CD4-positive, alpha-beta T cell treated with Interleukin-4 for 1 hour (primary cell): ENCODE measurements at places on chromosomes 2 and 18.
A peak's percentile ranks its signal among the peaks of the same experiment; 100 is the strongest.

DNA sequence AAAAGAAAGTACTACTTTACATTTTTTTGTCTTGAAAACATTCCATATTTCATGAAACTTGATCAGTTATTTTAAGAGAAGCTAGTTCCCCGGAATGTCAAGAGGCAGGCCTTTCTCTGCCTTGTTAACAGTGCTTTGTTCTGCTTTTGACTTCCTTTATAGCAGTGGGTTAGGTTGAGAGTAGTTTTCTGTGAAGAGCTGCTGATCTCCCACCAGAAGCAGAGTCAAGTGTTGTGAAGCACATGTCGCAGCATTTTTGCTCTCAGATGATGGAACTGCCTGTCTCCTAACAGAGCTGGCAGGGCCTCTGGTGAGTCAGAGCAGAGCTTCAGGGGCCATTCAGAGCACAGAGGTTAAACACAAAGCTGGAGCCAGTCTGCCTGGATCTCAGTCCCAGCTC lies 871.8 kb downstream of the SLC4A3 start:
- DNase-seq = no peak

- no peak for DNase-seq
Measured at GRCh38 chr18:44356566-44357157, 324.0 kb upstream of the SETBP1 start.

- peak; percentile 82 for DNase-seq
Measured at GRCh38 chr2:207662203-207662602, 37.0 kb upstream of the METTL21A start.

GRCh38 chr2:136281281-136282114 lies 163.5 kb upstream of the CXCR4 start:
- DNase-seq = peak; percentile 73

DNA sequence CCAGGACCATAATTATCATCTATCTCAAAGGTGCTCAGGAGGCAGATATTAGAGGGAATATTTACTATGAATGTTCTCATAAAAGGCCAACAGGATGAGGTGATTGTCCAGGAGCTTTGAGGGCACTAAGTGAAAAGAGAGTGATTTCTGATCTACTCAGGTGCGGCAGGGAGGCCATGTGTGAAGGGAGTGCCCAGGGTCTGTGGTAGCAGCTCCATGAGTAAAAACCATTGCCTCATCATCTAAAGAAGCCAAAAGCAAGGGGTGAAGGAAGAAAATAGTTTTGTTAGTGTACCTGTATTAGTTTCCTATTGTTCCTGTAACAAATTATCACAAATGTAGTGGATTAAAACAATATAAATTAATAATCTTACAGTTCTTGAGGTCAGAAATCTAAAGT lies 22.5 kb downstream of the RND3 start:
- no peak for DNase-seq

- no peak for DNase-seq
Measured at GRCh38 chr2:211760103-211760502, 778.5 kb downstream of the ERBB4 start.
